CD4-positive, alpha-beta T cell treated with Interferon gamma for 1 hour (primary cell): ENCODE measurements at places on chromosomes 13 and 19.

- DNase-seq, result no peak
Observed at GRCh38 chr19:46159418-46160232, 11.6 kb downstream of the IGFL2 start.

GRCh38 chr13:75102001-75102716, 379.8 kb downstream of the TBC1D4 start:
- no peak for DNase-seq

DNA sequence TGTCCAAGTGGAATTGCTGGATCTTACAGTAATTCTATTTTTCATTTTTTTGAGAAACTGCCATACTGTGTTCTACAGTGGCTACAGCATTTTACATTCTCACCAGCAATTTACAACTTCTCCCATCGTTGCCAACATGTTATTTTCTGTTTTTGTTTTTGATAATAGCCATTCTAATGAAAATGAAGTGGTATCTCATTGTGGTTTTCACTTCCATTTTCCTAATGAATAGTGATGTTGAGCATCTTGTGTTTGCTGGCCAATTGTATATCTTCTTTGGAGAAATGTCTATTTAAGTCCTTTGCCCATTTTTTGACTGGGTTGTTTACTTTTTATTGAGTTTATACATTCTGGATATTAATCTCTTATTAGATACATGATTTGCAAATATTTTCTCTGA, 38.6 kb downstream of the KCNRG start:
- DNase-seq, result no peak

GRCh38 chr13:111142472-111142871, 27.4 kb downstream of the ARHGEF7 start:
- no peak for DNase-seq

- DNase-seq, result no peak
Observed at GRCh38 chr13:52387721-52388120, 18.3 kb downstream of the THSD1 start.

DNA sequence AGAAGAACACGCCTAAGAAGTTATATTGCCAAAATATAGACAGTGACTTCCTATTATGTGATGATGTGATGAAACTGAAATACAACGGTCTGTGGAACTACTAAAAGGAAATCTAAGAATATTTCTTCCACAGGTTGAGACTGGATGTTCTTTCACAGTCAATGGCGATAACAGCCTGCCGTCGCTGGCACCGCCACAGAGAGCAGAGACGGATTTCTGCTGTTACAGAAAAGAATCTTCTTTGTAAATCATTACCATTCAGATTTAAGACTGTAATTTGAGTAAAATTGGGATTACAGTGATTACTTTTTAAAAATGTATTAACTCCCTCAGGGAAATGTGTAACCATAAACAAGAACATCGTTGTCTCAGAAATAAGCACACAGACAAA, 100.8 kb downstream of the TUBGCP3 start:
- no peak for DNase-seq

GRCh38 chr13:51773515-51773914, 30.4 kb downstream of the DHRS12 start:
- no peak for DNase-seq

GRCh38 chr19:21328406-21328805, 804 bp downstream of the ZNF708 start:
- DNase-seq, result no peak

DNA sequence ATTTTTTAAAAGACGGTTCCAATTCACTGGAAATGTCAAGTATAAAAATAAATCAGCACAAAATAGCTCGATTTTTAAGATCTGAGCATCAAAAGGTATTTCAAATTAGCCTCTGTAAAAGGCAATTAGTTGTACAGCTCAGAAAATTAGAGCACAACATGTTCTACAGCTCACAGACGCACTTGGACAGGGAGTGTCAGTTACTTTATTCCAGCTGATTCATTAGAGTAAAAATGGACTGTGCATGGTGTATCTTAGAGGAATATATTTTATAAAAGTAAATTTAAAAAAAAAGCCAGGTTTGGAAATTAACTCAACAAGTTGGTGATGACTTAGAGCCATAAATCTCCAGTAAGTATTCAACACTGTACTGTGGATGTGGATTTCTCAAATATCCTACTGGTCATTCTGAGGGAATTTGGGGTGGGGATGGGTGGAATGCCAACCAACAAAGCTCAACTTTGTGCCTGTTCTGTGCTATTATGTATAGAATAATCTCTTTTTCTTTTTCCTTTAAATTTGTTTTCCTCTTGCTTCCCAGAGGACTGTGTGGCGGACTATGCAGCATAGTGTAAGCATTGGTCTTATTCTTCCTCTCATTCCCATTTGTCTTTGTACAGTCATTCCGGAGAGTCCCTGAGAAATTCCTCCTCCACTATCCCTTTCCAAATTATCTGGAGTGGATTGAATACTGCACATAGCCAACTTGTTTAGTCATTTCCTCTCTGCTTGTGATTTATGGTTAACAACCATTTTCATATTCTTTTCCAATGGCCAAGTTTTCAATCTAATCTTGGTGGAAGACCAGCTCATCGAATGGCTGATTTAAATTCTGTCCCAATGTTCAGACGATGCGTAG, 169.3 kb downstream of the DCT start:
- DNase-seq, result no peak

GRCh38 chr13:108926862-108927261, 297.5 kb downstream of the MYO16 start:
- DNase-seq, result no peak

DNA sequence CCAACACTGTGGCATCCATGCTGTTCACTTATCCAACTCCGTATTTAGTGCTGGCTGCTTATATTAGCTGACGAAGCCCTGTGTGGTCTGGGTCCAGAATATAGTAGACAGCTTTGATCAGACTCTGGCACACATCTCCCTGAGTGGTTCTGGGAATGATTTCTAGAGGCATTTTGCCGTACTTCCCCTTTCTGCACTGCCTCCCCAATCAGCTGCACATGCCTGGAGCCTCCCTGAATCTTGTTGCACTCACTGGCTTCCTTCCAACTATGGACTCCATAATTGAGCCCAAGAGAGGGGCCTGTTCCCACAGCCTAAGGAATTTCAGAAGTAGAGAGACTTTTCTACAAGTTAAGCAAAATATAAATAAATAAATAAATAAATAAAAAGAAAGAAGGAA, 30.4 kb upstream of the PCDH8 start:
- DNase-seq, result no peak

DNA sequence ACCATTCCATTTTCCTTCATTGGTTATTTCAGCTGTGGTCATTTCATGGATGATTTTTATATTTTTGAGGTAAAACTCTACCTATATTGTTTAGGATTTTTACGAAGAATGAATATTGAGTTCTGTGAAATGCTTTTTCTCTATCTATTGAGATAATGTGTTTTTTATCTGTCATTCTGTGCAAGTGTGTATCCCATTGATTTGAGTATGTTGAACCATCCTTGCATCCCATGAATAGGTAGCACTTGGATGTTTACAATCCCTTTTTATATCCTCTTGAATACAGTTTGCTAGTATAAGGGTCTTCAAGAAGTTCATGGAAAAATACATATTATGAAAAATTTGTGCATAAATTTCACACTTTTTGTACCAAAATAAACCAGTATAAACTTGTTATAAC, 9.8 kb upstream of the ZNF525 start:
- DNase-seq, result no peak
